DMS 273 treated with DMSO at 0.1 percent for 48 hours (cell line): ENCODE measurements at places on chromosomes 6 and 20.

DNA sequence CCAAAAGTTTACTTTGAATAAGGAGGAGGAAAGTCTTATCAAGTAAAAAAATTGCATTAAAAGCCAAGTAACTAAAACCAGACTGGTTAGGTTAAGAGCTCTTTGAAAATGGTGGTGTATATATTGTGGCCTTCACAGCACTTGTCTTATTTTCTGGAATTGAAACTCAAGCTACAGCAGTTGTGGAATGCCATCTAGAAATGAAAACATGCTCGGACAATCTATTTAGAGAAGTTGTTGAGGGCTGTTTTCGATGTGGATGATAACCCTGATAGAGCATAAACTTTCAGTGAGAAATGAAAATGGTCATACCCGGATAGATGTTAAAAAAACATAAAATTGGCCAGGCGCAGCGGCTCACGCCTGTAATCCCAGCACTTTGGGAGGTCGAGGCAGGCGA lies 47.0 kb downstream of the ARID1B start:
- no peak for DNase-seq

DNA sequence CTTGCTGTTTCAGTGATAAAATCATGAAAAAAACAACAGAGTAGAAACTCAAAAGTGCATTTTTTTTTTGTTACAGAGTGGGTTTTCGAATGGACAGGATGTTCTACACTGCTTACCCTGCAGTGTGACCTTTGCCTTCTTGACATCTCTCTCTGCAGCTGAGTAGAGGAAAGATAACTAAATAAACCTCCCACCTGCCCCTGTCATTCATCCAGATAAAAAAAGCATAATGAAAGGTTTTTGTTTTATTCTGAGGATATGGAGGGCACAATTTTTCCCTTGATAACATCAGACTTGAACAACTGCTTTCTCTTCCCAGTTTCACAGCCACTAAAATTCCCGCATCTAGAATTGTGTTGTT lies 193.6 kb upstream of the FOXQ1 start:
- no peak for DNase-seq

GRCh38 chr6:135546680-135547418 lies 49.3 kb upstream of the AHI1 start:
- no peak for DNase-seq

DNA sequence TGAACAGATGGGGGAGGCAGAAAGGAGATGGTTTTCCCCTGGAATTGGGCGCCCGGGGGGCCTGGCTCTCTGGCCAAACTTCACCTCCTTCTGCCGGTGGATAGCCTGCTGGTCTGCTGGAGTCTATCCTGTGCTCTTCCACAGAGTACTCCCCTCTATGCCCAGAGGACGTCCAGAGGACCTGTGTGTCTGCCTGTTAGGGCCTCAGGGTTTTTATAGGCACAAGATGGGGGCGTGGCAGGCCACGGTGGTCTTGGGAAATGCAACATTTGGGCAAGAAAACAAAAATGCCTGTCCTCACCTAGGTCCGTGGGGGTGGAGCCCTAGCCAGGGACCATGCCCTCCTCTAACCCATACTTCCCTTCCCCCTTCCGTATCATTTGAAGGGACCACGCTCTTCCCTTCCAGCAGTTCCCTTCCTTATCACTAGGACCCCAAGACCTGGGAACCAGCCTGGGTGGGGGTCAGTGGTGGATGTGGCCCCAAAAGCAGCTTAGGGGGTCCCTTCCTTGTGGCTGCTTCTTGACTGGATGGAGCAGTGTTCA lies 53.6 kb upstream of the ZNF337 start:
- DNase-seq = no peak

GRCh38 chr6:49552596-49552995 lies 2.1 kb downstream of the C6orf141 start:
- DNase-seq = no peak

DNA sequence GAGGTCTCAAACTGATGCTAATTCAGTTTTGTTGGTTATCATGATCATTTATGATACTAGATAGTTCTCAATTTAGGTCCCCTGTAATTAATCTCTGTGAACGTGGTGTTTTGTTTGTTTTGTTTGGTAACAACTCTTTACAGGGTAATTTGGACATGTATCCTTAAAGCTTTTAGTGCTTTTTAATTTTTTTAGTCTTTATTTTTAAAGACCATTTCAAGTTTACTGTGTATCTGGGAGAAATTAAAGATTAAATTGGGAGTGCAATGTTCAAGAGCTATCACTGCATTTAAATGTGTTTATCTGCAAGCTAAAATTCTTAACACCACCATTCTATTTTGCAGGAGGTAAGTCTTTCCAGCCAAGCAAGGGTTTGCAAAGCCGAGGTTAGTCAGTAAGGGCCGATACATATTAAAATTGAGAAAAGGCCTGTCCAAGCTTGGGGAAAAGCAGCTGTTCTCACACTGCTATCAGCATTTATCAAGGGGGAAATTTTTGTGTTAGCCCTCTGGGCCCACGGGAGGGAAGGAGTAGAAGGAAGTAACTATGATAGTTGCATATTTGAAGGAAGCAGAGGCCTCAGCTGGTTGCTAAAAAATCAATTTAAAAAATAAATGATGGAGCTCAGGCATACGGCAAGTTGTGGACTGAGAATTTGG lies 59.3 kb upstream of the ZNF217 start:
- DNase-seq = no peak

DNA sequence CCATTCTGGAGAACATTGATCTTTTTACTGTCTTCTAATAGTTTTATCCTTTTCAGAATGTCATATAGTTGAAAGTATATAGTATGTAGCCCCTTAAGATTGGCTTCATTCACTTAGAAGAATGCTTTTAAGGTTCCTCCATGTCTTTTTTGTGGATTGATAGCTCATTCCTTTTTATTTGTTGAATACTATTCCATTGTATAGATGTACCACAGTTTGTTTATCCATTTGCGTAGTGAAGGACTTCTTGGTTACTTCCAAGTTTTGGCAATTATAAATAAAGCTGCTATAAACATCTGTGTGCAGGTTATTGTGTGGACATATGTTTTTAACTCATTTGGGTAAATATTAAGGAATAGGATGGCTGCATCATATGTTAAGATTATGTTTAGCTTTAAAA lies 27.8 kb downstream of the ABT1 start:
- DNase-seq = no peak

DNA sequence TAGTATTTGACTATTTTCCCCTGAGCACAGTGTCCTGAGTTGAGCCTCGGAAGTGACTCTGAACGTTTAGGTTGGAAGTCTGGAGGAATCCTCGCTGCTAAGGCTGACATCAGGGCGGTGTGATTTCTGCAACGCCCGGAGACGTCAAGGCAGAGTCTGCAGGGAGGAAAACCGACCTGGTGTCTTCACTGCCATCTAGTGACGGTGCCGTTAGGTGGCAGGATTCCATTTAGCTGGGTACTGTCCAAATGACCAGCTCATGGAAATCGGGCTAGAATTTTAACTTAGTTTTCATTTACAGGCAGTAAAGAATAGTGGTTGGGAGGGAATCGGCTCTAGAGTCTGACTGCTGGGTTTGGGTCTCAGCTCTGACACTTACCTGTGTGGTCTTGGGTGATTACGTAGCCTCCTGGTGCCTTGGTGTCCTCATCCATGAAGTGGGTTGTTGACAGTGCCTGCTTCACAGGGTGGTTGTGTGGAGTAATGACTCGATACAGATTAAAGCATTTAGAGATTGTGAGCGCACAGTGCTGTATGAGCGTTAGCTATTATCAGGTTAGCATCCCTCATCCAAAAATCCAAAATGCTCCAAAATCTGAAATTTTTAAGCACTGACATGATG lies 35.0 kb downstream of the FOXF2 start:
- DNase-seq = no peak

- DNase-seq = no peak
Observed at GRCh38 chr6:49490633-49491032, 9.1 kb upstream of the GLYATL3 start.

- no peak for DNase-seq
Observed at GRCh38 chr6:88992741-88993552, 29.5 kb upstream of the RNGTT start.

- no peak for DNase-seq
Observed at GRCh38 chr6:131129689-131130553, 5.3 kb upstream of the AKAP7 start.

GRCh38 chr6:111417181-111417585 lies 65.8 kb downstream of the REV3L start:
- no peak for DNase-seq

- DNase-seq = no peak
Observed at GRCh38 chr20:14937021-14937420, 599.6 kb upstream of the FLRT3 start.

DNA sequence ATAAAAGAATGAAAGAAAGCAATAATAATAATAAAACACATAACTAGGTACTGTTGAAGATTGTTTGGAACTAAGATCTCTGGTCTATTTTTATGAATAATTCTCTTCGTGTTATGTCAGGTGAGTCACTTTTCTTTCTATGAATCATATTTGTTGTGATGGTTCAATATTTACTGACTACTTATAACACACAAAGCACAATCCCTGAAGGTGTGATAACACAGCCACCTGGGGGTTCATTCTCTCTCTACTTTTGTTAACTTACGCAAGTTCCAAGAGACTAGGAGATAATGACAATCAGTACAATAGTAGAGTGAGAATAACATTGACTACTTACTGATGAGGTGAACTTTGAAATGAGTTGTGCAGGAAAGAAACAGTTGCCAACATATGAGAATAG lies 149.9 kb downstream of the IBTK start:
- no peak for DNase-seq

DNA sequence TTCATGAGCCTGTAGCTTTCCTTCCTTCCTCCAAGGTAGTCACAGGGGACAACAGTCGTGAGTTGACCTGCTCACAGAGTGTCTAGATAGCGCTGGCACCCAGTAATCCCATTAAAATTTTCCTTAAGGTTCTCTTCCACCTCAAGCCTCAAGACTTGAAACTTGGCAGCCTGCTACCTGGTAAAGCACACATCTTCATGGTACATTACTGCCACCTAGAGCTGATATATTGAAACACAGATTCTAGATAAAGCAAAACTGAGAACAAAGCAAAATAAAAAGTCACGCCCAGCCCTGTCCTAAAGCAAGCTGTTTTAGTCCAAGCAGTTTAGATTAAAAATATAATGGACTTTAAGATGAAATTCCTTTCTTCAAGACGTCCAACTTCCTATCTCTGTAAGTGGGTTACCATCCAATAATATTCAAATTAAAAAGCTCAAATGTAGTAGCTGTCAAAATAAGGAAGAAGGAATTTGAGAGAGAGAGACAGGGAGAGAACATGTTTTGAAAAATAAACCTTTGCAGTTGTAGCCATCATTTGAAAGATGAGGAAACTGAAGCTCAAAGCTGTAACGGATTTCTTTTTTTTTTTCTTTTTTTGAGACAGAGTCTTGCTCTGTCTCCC lies 50.7 kb upstream of the CD83 start:
- peak; percentile 33 for DNase-seq

DNA sequence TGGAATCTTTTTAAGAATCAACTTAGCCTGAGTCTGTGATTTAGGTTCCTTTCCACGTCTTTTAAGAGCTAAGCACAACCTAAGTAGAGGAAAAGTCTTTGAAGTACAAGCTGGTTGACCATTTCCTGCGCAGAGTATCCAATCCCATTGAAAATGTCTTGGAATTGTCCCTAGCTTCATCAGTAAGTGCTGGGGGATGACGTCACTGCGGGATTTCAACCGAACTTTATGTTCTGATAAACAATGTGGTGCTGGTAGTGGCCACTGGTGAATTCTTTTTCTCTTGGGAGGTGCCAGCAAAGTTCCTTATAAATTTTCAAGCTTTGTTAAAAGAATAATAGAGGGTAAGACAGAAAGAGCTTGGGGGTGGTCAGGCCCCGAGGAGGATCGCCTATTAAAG lies 69.2 kb downstream of the PDE7B start:
- DNase-seq = no peak

DNA sequence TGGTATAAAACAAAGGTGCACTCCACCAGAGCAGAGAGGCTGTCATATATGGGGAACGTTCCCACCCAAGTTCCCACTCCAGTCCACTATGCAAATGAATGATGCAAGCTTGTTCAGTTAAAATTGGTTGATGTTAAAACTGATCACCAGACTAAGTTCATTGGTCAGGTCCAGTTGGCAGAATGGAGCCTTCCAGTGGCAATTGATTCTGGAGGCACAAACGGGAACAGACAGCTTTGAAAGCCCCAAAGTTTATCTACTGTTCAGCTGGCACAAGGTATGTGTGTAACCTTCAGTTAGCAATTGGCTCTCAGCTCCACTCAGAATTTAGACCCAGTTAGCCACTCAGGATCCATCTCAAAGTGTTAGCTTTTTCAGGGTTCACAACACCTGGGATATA lies 119.4 kb upstream of the CEP85L start:
- DNase-seq = no peak

GRCh38 chr20:20839771-20840170 lies 127.3 kb upstream of the RALGAPA2 start:
- DNase-seq = no peak

DNA sequence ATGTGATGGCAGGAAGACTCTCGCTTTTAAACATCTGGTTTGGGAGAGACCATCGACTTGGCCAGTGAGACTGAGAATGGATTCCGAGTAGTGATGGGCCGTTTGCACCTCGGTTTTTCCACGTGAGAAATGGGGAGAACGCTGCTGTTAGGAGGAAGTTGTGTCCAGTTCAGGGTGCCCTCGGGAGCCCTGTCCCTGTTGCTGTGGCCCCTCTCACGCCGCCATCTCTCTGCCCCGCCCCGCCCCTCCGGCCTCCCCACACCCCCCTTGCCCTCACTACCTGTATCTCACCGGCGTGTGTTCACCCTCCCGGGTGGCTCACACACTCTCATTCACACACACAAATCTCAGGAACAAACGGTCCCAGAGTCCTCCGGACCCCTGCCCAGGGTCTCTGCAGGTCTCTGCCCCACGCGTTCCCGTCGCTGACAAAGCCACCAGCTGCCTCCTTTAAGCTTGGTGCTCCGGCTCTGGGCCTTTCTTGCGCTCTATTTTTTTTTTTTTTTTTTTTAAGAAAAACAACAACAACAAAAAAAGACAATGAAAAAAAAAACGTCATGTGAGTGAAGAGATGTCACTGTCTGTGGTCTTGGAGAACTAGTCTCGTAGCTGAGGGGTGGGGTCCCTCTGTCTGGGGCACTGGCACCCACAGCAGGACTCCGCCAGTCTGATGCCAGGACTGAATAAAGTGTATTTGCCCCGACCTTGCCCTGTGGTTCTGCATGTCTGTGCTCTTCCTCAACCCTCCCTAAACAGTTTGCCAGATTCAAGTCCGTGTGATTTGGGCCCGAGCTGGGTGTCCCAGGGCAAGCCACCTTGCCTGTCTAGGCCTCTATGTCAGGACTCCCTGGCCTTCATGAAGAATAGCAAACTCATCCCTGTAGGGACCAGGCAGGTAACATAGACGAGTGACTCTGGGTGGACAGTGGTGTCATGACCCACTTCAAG lies 2.9 kb downstream of the SOX12 start:
- DNase-seq = no peak

- DNase-seq = no peak
Observed at GRCh38 chr20:8646716-8647115, 422.2 kb upstream of the PLCB4 start.

- DNase-seq = no peak
Observed at GRCh38 chr6:13355999-13356785, 27.9 kb upstream of the TBC1D7 start.

- DNase-seq = no peak
Observed at GRCh38 chr6:47353871-47354270, 44.2 kb upstream of the TNFRSF21 start.

GRCh38 chr6:167056370-167056769 lies 57.2 kb downstream of the CEP43 start:
- DNase-seq = no peak
